ENCODE measurements at places on chromosomes 12 and 14. TPM values are rescaled to one million over a fixed set of nuclear protein-coding genes. Genes with fewer than 3 reads are reported as not detected.
A peak's percentile ranks its signal among the peaks of the same experiment; 100 is the strongest.

SIX6 gene
- not detected for total RNA-seq

OR4K17 gene
- not detected for total RNA-seq

ALDH1L2 gene
- total RNA-seq = 5.7 TPM

LRTM2 gene
- total RNA-seq = not detected

GRCh38 chr14:25009891-25010290 is 40.1 kb downstream of the STXBP6 start:
- no peak for DNase-seq
- H3K4me3 ChIP-seq = no peak overlapping the region
- H3K27ac ChIP-seq = no peak overlapping the region
- no peaks in the 10 kb centered on the region for H3K36me3 ChIP-seq

DNA sequence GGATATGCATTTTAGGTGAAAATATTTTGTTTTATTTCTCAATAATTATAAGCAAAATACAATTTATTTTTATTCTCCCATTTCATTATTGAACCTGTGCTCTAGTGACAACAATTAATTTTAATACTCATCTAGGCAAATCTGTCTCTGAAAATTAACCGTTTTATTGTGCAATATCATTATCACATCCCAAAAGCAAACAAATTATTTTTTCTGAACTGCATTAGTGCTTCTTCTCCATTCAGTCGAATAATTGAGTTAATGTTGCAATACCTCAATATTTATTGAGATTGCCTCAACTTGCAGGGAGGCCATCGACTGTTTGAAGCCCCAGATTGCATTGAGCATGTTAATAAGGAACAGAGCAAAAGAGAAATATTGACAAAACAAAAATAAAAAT is 303.2 kb upstream of the LRFN5 start:
- H3K36me3 ChIP-seq = no peaks in the 10 kb centered on the region
- no peak overlapping the region for H3K27ac ChIP-seq
- no peak for DNase-seq

DNA sequence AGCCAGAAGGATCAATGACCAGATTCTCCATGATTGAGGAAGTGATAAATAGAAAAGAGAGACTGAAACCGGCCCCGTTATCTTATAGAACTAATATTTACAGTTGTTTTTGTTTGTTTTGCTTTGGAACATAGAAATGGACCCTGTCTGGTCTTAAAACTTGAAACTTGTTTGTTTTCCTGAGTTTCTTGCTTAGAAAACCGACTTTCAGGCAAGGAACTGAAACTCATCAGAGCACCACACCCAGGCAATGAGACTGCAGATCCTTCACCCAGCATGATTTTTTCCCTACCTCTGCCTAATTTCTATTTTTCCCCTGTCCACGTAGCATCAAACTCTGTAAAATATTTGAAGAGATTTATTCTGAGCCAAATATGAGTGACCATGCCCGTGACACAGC is 10.6 kb upstream of the CLEC12A start:
- H3K4me1 ChIP-seq = peaks cover 27% of the 10 kb centered on the region
- H3K4me3 ChIP-seq = no peak overlapping the region
- no peaks in the 10 kb centered on the region for H3K27me3 ChIP-seq
- H3K27ac ChIP-seq = peak overlapping the region; percentile 18
- H3K36me3 ChIP-seq = no peaks in the 10 kb centered on the region

- H3K4me1 ChIP-seq = peaks cover 13% of the 10 kb centered on the region
- H3K36me3 ChIP-seq = peaks cover 49% of the 10 kb centered on the region
- no peak overlapping the region for H3K4me3 ChIP-seq
- H3K27ac ChIP-seq = peak overlapping the region; percentile 69
- DNase-seq = no peak
- no peaks in the 10 kb centered on the region for H3K27me3 ChIP-seq
These were observed 7.5 kb downstream of the PSMC1 start for GRCh38 chr14:90263748-90264449.

- H3K36me3 ChIP-seq = peaks cover 1% of the 10 kb centered on the region
- H3K4me3 ChIP-seq = no peak overlapping the region
- no peak for DNase-seq
- no peak overlapping the region for H3K27ac ChIP-seq
These were observed 13.7 kb upstream of the ZNF740 start for GRCh38 chr12:53166837-53167236.

- peaks cover 8% of the 10 kb centered on the region for H3K4me1 ChIP-seq
- H3K4me3 ChIP-seq = no peak overlapping the region
- peak; percentile 82 for DNase-seq
- H3K27me3 ChIP-seq = no peaks in the 10 kb centered on the region
- peaks cover 39% of the 10 kb centered on the region for H3K36me3 ChIP-seq
- H3K27ac ChIP-seq = peak overlapping the region; percentile 29
These were observed 14.7 kb downstream of the ITGA5 start for GRCh38 chr12:54404061-54405004.

DNA sequence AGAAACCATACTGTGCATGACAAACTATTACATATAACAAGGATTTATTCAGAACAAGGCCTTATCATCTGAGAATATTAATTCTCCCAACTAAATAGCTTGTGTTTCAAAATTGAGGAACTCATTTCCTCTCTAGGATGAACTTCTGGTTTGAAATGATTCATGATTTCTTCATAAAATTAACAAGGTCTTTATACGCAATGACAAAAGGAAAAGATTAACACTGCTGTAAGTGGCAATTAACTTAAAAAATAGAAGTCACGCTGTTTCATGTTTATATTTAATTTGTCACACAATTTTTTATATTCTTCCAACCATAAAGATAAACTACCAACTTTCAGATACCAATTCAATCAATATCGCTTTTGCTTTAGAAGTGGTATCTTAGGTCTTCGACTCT is 80.8 kb downstream of the GRIP1 start:
- H3K36me3 ChIP-seq = no peaks in the 10 kb centered on the region
- no peak overlapping the region for H3K4me3 ChIP-seq
- DNase-seq = no peak
- no peak overlapping the region for H3K27ac ChIP-seq
- H3K27me3 ChIP-seq = peaks cover 5% of the 10 kb centered on the region

- H3K36me3 ChIP-seq = no peaks in the 10 kb centered on the region
- peaks cover 52% of the 10 kb centered on the region for H3K4me1 ChIP-seq
- peak overlapping the region; percentile 75 for H3K27ac ChIP-seq
- H3K4me3 ChIP-seq = no peak overlapping the region
These were observed 28.3 kb upstream of the ZFP36L1 start for GRCh38 chr14:68820999-68821683.

DNA sequence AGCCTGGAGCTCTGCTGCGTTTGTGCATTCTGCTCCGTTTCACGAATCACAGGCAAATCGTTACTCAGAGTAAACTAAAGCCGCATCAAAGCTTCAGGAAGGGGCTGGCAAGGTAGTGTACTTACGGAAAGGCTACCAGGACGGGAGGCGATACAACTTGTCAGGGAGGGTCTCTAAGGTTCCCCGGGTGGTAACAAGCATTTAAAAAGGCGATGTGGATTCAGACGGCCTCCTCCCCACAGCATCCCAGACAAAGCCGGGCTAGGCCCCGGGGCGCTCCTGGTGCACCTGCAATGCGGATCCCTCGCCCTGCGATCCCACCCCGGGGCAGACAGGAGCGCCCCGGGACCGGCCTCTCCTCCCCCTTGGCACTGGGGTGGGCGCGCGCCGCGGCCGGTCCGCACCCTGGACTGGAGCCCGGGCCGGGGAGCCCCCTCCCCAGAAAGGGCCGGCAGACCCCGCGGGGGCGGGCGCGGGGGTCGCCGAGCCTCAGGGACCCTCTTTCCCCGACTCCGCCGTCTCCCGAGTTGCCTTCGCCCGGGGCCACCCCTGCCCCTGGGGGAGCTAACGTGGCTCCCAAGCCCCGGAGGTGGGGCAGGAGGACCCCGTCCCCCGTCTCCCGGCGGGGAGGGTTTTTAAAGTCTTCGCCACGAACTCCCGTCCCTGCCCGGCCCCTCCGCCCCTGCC is 718 bp downstream of the CCDC92 start:
- peaks cover 33% of the 10 kb centered on the region for H3K4me1 ChIP-seq
- peak overlapping the region; percentile 89 for H3K4me3 ChIP-seq
- DNase-seq = peak; percentile 52
- H3K27ac ChIP-seq = peak overlapping the region; percentile 53

GRCh38 chr12:561908-562593 is 101.2 kb downstream of the NINJ2 start:
- peaks cover 55% of the 10 kb centered on the region for H3K4me1 ChIP-seq
- peak overlapping the region; percentile 26 for H3K27ac ChIP-seq
- no peaks in the 10 kb centered on the region for H3K27me3 ChIP-seq
- no peak overlapping the region for H3K4me3 ChIP-seq

- no peak overlapping the region for H3K4me3 ChIP-seq
- no peaks in the 10 kb centered on the region for H3K4me1 ChIP-seq
- peaks cover 54% of the 10 kb centered on the region for H3K36me3 ChIP-seq
- H3K27me3 ChIP-seq = no peaks in the 10 kb centered on the region
These were observed 22.7 kb downstream of the TRAFD1 start for GRCh38 chr12:112148031-112148513.

GRCh38 chr14:99427632-99428300 is 52.9 kb downstream of the SETD3 start:
- no peak overlapping the region for H3K4me3 ChIP-seq

- H3K27ac ChIP-seq = no peak overlapping the region
- DNase-seq = no peak
- no peaks in the 10 kb centered on the region for H3K4me1 ChIP-seq
- no peaks in the 10 kb centered on the region for H3K36me3 ChIP-seq
- no peaks in the 10 kb centered on the region for H3K27me3 ChIP-seq
These were observed 974.7 kb downstream of the NRXN3 start for GRCh38 chr14:79144896-79145295.
